Activated T-helper 2 cell treated with anti-CD3 and anti-CD28 coated beads, Interferon-gamma antibody, Interleukin-2, Interleukin-4, amounts not matched to agents 10 μg/mL and 5 μg/mL and 100 μg/mL, durations not matched to agents 14 hours and 24 hours and 36 hours (primary cell): ENCODE measurements at places on chromosomes 16 and 17. TPM values are rescaled to one million over a fixed set of nuclear protein-coding genes. Genes with fewer than 3 reads are reported as not detected.

Gene FGF11
- total RNA-seq, result 4.8 and 6.1 TPM in 2 replicates

- no peak for DNase-seq
Measured at GRCh38 chr16:73036074-73036826, 11.7 kb downstream of the ZFHX3 start.

Gene NETO2
- total RNA-seq, result 6.2 and 6.9 TPM in 2 replicates

GRCh38 chr16:1645914-1646525 lies 32.1 kb upstream of the JPT2 start:
- DNase-seq, result no peak

DNA sequence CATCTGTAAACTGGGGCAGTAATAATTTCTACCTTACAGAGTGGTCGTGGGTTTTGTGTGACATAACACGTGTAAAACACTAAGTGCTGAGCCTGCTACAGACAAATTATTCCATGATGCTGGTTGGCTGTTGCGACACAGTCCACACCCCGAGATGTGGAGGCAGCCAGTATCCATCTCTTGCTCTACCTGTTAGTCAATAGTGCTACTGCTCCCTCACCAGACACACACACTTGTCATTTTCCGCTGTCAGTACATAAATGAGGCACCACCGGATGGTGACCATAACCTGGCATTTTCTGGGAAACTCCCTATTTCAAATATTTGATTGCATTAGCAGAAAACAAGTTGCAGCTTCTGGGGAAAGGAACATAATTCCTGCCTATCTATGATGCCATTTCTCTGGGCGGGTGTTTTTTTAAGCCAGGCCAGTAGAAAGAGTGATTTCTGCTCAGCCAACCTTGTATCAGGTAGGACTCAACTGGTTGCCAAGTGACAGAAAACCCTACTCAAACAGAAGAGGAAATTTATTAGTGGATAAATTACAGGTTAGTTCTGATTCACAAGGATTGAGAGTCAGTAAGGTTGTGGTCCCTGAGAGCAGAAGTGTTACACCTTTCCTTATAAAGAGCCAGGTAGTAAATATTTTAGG lies 24.1 kb downstream of the DNAJA2 start:
- DNase-seq, result no peak

GRCh38 chr17:17172001-17172939 lies 33.9 kb downstream of the PLD6 start:
- no peak for DNase-seq

GRCh38 chr16:27199235-27199586 lies 4.1 kb upstream of the KDM8 start:
- no peak for DNase-seq
